CMK (cell line): ENCODE measurements at places on chromosomes 7 and 10.

DNA sequence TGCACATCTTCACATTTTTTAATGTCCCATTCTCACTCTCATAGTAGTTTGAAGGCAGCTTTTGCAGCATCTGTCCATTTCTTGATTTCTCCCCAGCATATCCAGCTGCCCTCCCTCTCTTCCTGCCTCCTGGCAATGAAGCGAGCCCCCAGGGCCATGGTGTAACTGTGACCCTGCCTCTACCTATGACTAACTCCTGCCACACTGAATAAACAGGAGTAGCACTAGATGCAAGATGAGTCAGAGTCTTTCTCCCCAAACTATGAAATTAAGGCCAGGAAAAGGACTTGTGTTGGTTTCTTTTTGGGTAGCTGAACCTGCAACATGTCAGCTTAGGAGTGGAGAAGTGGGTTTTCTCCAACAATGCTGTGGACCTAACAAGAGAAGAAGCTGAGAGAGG is 329.0 kb downstream of the RNLS start:
- no peak for DNase-seq

DNA sequence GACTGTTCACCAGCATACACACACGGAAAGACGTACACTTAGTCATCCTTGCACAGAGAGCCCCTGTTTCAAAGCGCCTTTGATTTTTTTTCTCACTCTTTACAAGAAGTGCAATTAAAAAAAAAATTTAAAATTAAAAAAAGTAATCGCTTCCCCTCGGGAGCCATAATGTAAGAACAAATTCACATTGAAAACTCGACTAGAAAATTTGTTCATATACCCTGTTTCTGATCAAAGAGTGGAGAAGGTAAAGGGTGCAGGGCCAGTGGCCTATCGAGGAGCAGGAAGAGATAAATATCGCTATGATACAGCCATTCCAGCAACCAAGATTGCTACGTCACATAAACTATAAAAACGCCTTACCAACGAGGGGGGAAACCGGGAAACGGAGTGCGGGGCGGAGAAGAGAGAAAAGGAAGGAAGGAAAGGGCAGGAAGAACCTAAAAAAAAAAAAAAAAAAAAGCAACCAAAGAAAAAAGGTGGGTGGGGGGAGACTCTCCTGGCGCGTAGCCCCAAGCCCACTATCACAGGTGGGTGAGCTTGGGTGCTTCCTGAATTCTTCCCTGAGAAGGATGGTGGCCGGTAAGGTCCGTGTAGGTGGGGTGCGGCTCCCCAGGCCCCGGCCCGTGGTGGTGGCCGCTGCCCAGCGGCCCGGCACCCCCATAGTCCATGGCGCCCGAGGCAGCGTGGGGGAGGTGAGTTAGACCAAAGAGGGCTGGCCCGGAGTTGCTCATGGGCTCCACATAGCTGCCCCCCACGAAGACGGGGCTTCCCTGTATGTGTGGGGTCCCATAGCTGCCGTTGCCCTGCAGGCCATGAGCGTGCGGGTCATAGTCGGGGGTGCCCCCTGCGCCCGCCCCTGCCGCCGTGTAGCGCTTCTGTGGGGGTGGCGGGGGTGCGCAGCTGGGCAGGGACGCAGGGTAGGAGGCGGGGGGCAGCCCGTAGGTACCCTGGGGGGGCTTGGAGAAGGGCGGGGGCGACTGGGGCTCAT is 5.2 kb upstream of the HOXA2 start:
- DNase-seq, result no peak

DNA sequence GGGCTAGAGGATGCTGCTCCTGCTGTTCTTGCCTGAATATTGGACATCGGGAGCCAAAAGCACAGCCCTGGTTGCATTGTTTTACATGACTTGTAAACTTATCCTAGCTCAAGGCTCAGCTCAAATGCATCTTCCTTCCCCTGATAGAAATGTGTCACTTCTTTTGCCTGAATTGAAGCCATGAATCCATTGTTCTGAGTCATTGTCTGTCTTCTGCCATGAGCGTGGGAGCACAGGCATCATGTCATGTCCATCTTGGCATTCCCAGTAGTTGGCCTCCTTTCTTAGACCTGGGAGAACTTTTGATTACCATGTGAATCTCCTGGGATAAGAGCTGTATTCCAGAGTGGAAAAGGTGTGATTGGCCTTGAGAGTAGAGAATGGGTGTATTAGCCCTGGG is 54.1 kb upstream of the OPN4 start:
- no peak for DNase-seq

DNA sequence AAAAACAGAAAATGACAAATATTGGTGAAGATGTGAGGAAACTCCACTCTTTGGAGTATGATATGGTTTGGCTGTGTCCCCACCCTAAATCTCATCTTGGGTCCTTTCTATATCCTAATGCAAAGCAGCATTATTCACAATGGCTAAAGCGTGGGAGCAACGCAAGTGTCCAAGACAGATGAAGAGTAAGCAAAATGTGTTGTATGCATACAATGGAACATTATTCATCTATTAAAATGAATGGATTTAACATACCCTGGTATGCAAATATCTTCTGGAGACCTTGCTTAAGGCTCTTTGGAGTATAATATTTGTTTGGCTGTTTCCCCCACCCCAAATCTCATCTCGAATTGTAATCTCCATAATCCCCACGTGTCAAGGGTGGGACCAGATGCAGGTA is 839.8 kb upstream of the POM121L12 start:
- no peak for DNase-seq

DNA sequence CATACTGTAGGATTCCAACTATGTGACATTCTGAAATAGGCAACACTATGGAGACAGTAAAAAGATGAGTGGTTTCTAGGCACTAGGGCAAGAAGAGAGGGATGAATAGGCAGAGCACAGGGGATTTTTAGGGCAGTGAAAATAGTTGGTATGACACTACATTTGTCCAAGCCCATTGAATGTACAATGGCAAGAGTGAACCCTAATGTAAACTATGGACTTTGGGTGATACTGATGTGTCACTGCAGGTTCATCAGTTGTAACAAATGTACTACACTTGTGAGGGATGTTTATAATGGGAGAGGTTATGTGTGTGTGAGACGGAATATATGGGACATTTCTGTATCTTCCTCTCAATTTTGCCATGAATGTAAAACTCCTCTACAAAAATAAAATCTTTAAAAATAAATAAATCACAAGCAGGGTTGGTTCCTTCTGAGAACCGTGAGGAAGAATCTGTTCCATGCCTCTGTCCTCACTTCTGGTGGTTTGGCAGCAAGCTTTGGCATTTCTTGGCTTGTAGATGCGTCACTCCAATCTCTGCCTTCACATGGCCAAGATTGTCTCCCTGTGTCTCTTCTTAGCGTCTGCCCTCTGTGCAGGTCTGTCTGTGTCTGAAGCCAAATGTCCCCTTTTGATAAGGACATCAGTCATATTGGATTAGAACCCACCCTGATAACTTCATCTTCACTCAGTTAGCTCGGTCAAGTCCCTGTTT is 83.1 kb upstream of the AGBL3 start:
- no peak for DNase-seq

GRCh38 chr10:59595593-59595992 is 114.1 kb downstream of the SLC16A9 start:
- no peak for DNase-seq

- DNase-seq, result no peak
These were observed 636.2 kb upstream of the LRRN3 start for GRCh38 chr7:110454713-110455112.

DNA sequence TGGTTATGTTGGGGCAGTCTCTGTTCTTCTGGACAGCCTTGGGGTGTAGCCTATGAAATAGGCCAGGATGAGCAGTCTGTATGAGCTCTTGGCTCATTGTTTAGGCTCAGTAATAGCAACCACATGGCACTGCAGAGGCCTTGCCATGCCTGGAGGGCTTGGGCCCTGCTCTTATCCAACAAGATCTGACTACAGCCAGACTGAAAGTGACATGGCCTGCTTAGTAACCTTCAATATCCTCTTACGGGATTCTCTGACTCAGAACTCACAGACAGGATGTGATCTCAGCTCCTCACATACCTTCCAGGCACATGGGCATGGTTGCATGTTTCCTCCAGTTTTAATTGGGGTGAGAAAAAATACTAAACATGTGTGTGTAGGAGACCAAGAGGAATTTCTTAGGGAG is 289.3 kb downstream of the PTEN start:
- no peak for DNase-seq

DNA sequence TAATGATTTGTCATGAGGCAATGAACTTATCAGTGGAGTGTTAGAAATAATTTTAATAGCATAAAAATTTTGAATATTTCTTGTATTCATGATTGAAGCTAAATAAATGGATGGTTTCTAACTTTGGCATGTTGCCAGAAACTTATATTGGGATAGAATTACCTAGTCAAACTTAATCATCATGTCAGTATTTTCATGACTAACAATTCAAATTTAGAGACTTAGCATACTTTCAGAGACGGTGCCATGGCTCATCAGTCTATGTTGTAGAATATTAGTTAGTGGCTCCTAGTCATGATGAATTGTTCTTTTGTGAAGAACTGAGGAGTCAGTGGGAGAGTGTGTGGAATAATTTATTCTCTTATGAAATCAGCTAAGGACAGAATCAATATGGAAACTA is 599.6 kb upstream of the POT1 start:
- no peak for DNase-seq

DNA sequence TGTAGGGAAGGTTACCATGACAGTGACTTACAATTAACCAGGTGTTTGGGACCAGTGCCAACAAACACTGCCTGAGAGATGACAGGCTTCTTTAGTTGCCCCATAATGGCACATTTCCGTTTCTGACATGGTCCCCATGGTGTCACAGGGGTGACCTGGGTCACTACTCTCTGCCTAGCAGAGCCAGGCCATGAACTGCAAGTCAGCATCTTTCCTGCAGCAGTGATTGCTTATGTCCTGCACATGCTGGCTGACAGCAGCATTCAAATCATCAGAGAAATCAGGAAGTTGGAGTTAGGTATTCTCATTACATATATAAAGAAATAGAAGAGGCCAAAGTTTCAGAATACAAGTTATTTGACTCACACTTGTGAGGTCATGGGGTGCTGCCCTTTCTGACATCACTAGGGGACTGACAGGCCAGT is 47.1 kb upstream of the ZNRF2 start:
- DNase-seq, result no peak

- no peak for DNase-seq
These were observed 20.2 kb upstream of the ASL start for GRCh38 chr7:66055321-66055956.

DNA sequence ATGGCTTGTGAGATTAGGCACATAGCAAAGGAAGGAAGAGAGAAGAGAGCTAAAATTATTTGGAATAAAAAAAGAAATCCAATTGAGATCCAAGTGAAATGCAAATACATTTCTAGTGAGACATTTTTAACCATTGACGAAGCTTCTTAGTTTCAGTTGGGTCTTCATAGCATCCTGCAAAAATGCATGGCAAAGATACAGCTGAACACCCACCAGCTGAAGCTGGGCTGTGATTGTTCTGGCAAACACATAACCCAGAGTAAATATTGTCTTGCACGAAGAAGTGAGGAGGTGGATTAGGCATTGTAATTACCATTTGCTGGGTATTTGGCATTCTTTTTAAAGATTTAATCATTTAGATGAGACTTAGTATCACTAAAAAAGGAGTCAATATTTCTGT is 409.4 kb downstream of the GRM8 start:
- DNase-seq, result no peak

- no peak for DNase-seq
These were observed 63.6 kb upstream of the TRIM24 start for GRCh38 chr7:138396251-138397070.

GRCh38 chr10:61935077-61935476 is 33.6 kb downstream of the ARID5B start:
- DNase-seq, result no peak
